ENCODE measurements at places on chromosomes 6 and 20. TPM values are rescaled to one million over a fixed set of nuclear protein-coding genes. Genes with fewer than 3 reads are reported as not detected.

The NNAT gene
- polyA plus RNA-seq = 6.9 TPM

The TMEM74B gene
- polyA plus RNA-seq = 0.24 TPM

DNA sequence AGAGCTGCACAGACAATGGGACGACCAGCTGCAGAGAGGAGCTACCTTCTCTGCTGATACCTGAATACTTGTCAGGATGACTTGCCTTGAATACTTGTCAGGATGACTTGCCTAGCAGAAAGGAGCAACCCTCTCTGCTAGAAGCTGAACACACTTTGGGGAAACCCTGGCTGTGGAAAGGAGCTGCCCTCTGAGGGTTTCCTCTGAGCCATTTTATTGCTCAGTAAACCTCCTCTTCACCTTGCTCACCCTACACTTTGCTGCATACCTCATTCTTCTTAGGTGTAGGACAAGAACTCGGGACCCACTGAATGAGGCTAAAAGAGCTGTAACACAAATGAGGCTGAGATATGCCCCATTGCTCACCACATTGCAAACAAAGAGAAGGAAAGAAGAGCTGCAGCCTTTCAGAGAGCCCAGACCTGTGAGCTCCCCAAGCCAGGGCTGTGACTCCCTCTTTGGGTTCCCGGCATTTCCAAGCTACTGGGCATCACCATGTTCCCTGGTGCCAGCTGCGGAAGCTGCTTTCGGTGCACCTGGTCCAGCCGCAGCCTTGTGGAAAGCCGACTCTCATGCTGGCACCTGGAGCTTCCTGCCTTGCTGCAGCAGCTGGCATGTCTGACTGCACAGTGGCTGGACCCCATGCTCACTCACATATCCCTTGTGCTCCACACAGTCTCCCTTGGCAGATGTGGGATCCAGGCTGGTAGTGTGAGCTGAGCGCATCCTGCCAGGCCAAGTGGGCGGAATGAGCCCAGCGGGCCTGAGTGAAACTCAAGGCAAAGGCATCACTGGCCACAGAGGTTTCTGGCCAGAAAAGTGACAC lies 106.7 kb upstream of the AHI1 start:
- no peak for DNase-seq

DNA sequence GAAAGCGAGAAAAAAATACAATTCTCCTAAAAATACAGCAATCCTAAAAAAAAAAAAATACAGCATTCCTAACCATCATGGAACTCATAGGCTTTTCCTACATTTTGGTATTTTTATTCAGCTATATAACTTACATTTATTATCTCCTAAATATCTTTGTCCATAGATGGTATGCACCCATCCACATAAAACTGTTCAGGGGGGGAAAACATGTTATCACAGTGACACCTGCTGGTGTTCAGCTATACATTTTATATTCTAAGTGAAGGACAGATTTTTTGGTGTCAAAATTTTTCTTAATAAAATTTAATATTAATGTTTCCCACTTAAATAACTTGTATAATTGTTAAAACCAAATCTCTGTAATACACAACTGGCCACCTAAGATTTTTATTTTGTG lies 58.0 kb downstream of the BLOC1S5 start:
- no peak for DNase-seq

- DNase-seq = peak; percentile 89
Measured at GRCh38 chr6:32081168-32081990, 27.8 kb downstream of the TNXB start.

GRCh38 chr20:9054176-9054575 lies 14.7 kb upstream of the PLCB4 start:
- DNase-seq = no peak

Measured in adrenal gland (tissue), 19 donors.